ENCODE measurements at places on chromosomes 16 and 17. TPM values are rescaled to one million over a fixed set of nuclear protein-coding genes. Genes with fewer than 3 reads are reported as not detected.

DNA sequence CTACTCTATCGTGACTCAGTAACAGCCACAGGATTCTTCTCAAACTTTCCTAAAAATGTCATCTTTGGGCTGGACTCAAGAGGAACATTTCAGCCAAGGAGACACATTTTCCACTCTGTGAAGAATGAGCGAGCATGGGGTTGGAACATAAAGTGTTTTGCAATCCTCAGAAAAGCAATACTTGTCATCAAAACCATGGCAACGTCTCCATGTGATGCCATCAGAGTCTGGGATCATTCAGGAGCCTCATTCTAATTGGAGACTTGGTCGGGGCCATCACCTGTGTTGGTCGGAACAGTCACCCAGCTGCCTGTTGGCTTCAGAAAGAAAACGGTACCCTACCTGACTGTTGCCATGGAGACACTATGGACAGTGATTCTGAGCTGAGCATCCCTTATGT is 25.5 kb downstream of the MYOCD start:
- DNase-seq, result no peak

GRCh38 chr17:38355251-38355650 is 3.6 kb downstream of the SOCS7 start:
- DNase-seq, result no peak

DNA sequence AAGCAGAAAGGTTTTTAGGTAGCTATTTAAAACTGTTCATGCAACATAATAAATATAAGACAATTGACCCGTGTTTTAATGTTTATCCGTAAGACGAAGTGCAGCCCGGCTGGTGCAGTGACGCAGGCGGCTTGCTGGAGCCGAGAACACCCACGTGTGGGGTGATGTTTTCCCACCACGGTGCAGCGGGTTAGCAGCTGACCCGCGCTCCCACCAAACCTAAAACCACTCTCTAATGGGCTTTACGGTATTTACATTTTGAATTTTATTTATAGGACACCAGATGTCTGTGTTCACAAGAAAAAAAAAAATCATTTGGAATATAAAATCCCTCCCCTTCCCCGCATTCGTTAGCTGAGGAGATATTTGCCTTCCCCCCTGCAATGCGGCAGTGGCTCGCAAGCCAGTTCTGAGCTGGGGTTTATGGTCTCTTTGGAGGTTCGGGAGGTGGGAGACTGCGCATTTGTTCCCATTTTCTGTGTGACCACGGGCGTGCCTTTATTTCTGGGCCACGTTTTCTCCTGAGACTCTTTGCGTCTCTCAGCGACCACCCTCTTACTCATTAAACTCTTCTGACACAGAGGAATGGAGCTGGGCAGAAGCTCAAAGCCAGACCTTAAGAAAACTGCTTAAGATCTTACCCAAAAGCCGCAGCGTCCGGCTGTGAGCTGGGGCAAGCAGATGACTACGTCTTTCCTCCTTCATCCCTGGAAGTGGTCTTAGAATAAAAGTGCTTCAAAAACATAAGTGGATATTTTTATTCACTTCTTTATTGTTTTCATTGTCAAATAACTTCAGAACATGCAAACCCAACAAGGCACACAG is 301.1 kb downstream of the IRF8 start:
- no peak for DNase-seq

DNA sequence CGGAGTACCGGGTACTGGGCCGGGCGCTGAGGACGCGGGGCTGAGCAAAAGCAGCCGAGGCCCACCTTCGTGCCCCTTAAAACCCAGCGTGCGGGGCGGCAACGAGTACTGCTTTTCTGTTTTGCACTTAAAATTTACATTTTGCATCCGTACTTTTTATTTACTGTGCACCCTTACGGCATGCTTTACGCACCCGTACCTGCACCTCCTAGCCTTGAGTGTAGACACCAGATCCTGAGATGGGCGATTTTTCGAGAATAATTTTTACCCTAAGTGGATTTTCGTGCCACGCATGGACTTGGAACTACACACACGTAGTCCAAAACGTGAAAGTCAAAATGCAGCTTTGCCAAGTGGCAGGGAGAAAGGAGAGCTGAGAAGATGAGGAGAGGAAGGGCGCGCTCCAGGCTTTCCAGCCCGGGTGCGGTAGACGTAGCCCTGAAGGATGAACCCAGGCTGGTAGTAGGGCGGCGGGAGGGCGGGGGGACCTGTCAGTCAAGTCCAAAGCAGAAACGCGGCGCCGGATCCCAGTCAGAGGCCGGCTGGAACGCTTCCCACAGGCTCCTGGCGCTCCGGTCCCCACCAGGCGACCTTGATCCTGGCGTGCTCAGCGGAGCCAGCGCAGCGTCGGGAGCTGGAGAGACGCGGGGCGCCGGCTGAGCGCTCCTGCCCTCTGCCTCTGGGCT is 1.2 kb upstream of the CBLN1 start:
- DNase-seq, result no peak

DNA sequence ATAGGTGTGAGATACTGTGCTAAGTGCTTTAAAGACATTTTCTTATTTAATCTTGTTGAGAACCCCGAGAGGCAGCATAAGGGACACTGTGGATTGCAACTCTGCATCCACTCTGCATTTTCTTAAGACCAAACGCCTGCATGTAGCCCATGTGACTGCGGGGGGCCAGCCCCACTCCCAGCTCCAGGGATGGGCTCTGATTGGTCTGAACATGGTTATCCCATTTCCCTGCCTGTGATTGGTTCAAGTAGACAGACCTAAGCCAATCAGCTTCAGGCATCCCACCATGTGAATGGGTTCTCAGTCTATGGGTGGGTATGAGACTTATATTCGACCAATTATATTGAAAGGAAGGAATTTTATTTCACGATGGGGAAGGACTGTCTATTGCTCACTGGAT is 33.2 kb upstream of the USP7 start:
- no peak for DNase-seq

GRCh38 chr17:2869604-2870003 is 73.4 kb downstream of the RAP1GAP2 start:
- DNase-seq, result no peak

GRCh38 chr16:56203052-56203451 is 11.8 kb downstream of the GNAO1 start:
- DNase-seq, result no peak

- no peak for DNase-seq
Observed at GRCh38 chr17:9016941-9017552, 4.3 kb upstream of the NTN1 start.

DNA sequence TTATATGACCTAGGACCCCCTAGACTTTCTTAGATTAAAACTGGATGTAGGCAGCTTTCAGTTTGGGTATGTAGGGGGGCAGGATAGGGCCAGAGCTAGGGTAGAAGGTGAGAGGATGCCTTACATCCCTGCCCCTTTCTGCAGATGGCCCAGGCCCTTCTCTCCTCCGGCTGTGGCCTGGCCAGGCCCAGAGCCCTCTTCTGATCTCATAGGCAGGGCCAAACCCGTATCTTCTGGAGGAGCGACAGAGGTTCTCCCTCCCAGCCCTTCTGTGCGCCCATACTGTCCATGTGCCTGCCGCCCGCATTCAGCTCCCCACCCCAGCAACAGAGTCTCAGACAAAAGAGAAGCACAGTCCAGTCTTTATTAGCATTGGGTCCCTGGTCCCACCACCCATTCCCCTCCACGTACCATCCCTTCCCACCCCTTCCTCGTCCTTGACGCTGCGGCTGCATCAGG is 2.0 kb upstream of the TSPOAP1 start:
- no peak for DNase-seq

DNA sequence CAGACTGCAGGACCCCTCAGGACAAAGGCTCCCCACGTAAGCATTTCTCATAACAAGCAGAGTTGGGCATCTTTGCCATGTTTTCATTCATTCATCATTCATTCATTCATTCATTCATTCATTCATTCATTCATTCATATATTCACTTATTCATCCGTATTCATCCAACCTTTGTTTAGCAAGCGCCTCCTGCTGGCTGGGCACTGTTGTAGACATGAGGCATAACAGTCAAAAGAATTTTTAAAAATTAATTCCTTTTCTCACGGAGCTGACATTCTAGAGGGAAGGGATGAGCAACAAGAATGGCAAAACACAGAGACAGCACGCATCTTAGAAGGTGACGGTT is 351.7 kb upstream of the TNRC6C start:
- no peak for DNase-seq

DNA sequence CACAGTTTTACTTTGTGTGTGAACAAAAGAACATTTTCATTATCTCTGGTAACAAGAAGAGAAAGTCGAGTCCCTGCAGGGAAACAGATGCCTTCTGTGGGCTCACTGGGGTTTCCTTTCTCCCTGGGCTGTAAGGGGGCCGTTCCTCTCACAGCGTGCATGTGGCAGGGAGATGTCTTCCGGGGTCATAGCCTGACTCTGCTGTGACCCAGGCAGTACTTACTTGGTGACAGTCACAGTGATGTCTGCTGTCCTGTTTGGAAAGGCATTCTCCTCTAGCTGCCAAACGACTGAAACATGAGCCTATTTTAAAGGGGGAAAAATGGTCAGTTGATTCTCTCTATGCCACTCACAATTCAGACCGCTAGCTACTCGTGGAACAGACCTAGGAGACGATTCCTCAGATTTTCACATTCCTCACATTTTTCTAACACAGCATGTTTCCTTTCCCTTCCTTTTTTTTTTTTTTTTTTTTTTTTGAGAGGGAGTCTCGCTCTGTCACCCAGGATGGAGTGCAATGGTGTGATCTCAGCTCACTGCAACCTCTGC is 7.3 kb downstream of the HASPIN start:
- DNase-seq, result no peak

DNA sequence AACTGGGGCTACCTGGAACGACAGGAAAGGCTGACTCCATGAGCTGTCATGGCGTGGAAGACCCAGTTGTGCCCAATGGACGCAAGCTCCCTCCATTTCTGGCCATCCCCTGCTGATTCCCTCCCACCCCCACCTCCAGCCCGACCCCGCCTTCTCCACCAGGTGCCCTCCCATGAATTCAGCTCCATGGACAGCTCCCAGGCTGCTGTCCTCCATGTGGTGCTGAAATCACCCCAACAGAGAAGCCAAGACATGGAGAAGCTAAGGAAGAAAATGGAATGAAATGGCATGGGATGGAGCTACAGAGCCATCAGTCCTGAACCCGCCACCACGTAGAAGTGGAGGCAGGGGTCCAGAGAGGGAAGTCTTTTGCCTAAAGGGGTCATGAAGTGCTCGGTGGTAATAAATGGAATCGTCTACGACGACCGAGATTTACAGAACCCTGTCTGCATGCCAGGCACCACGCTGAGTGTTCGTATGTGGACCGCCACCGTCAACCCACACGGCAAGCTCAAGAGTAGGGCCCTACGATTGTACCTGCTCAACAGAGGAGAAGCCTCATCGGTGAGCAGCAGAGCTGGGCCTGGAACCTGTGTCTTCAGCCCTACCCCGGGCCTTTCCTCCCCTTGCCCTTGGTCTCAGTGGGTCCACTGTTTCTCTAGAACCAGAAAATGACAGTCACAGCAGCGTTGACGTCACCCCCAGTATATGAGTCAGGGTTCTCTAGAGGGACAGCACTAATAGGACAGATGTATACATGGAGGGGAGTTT is 9.3 kb upstream of the ZC3H18 start:
- peak; percentile 59 for DNase-seq

DNA sequence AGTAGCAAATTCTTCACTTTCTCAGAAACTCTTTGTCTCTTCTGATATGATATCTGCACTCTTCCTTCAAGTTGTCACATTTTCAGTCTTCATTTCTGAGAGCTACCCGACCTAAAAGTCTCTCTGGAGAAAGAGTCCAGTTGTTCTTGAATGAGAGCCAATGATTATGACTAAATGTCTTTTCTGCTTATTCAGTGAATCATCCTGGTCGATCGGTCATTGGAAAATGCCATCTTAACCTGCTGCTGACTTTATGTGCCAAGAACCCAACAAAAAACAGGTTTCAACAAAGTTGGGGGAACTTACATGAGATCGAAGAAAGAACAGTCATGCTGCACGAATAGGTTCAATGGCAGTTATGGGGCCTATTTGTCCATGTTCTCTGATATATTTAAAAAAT is 15.9 kb downstream of the SOX9 start:
- DNase-seq, result no peak

DNA sequence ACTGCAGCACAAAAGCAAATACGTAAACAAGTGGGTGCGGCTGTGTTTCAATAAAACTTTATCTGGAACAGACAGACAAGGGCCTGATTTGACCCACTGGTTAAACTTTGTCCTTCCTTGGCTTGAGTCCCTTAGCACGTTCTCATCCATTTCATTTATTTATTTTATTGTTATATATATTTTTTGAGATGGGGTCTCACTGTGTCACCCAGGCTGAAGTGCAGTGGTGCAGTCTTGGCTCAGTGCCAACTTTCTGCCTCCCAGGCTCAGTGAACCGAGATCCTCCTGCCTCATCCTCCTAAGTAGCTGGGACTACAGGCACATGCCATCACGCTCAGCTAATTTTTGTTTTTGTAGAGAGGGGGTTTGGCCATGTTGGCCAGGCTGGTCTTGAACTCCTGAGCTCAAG is 64.3 kb downstream of the MYH11 start:
- DNase-seq, result no peak

DNA sequence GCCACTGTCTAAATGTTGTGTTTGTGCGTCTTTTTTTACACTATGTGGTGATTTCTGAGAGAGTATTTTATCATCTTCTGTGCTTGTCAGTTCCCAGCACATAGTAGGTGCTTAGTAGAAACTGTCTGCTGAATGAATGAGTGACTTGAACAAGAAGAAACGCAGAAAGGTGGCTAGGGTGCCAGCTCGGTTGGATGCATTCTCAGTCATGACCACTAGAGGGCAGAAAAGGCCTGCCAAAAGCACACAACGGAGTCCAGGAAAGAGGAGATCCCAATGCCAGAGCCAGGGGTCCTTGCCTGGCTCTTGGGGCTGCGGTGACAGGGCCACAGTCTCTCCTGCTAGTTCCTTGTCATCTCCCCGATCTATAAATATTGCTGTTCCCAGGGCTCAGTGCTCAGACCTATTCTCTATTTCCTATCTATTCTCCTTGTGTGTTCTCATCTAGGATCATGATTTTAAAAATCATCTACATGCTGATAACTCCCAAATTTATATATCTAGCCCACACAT is 57.3 kb upstream of the CCL1 start:
- peak; percentile 81 for DNase-seq

DNA sequence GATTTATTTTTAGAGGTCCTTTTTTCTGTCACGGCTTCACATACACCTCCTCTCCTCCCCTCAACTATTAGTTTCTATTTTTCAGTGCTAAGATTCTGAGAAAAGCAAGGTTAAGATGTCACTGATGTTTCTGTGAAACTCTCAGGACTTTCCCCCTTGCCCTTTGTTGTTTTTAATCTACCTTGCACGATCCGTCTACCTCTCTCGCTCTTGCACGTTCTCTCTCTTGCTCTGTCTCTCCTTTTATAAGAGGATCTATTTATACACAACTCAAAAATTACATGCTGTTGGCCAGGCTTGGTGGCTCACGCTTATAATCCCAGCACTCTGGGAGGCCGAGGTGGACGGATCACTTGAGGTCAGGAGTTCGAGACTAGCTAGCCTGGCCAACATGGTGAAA is 43.6 kb downstream of the RPA1 start:
- DNase-seq, result no peak

The KRT36 gene
- not detected for total RNA-seq

The TEKT5 gene
- 1.1 TPM for total RNA-seq

The CTRB2 gene
- total RNA-seq, result not detected

The GRAP gene
- total RNA-seq, result 1.6 TPM

The HELZ gene
- total RNA-seq, result 85.6 TPM

The FSCN2 gene
- 13.3 TPM for total RNA-seq

The PRR35 gene
- total RNA-seq, result not detected

The CFAP52 gene
- not detected for total RNA-seq

The CHST5 gene
- 0.50 TPM for total RNA-seq

Measured in mesothelial cell of epicardium (in vitro differentiated cells).